ENCODE measurements at places on chromosomes 6 and 20. TPM values are rescaled to one million over a fixed set of nuclear protein-coding genes. Genes with fewer than 3 reads are reported as not detected.

The NKAIN4 gene
- total RNA-seq = 5.2 TPM

The SLC22A3 gene
- 44.9 TPM for total RNA-seq

The CNR1 gene
- 1.2 TPM for total RNA-seq

The RAD21L1 gene
- not detected for total RNA-seq

The TRIM15 gene
- not detected for total RNA-seq

The CSNK2A1 gene
- 163 TPM for total RNA-seq

The TXLNB gene
- total RNA-seq = not detected

The NUS1 gene
- total RNA-seq = 27.0 TPM

The ECT2L gene
- not detected for total RNA-seq

The C20orf141 gene
- not detected for total RNA-seq

The ARHGAP18 gene
- 5.5 TPM for total RNA-seq

The MRAP2 gene
- total RNA-seq = 1.1 TPM

The ADGRG6 gene
- total RNA-seq = 76.6 TPM

The MICB gene
- total RNA-seq = 7.2 TPM
